ENCODE measurements at places on chromosomes 7 and 10. TPM values are rescaled to one million over a fixed set of nuclear protein-coding genes. Genes with fewer than 3 reads are reported as not detected.

The GRID2IP gene
- total RNA-seq = 0.16 TPM

The LIPM gene
- 33.0 TPM for total RNA-seq

The PTPRN2 gene
- total RNA-seq = 1.8 TPM

- no peaks in the 10 kb centered on the region for H3K27me3 ChIP-seq
- no peak overlapping the region for H3K4me3 ChIP-seq
- peak; percentile 49 for DNase-seq
- H3K36me3 ChIP-seq = peaks cover 29% of the 10 kb centered on the region
- H3K27ac ChIP-seq = no peak overlapping the region
These were observed 5.8 kb upstream of the ATP6V0E2 start for GRCh38 chr7:149867762-149868622.

DNA sequence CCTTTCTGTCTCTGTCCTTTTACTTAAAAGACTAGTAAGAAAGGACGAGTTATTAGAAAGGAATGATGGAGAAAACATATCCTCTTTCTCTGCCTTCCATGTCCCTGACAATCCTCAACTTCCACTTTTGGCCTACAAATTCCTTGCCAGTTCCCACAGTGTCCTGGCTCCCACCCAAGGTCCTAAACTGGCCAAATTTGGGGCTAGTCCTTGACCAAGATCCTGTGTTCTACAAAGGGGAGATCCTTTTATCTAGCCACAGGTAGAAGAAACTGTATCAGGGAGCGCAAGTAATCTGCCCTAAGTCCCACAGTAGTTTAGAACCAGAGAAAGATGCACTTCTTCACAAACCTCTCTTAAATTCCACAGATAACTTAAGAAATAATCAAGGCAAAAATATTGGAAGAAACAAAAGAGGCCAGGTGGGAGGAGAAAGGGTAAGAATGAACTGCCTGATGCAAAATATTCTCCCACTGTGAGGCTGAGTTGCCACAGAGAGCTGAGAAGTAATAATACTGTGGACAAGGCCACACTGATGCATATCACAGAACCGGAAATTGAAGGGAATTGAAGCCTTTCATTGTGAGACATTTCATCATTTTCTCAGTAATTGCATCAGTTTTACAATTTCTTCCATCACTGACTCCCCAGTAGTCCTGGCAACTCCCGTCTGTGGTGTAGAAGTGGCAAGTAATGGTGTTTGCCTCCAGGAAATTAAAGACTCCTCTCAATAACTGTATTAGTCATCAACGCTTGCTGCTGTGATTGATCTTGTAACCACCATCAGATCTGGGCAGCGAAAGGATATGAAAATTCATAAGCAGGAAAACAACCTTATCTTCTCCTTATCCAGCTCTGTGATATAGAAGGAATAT, 47.2 kb downstream of the DNAJC12 start:
- H3K36me3 ChIP-seq = no peaks in the 10 kb centered on the region
- DNase-seq = no peak
- H3K27me3 ChIP-seq = no peaks in the 10 kb centered on the region
- H3K4me3 ChIP-seq = no peak overlapping the region

All from suprapubic skin (tissue), 4 donors.